ENCODE measurements at places on chromosomes 7 and 10. TPM values are rescaled to one million over a fixed set of nuclear protein-coding genes. Genes with fewer than 3 reads are reported as not detected.

DNA sequence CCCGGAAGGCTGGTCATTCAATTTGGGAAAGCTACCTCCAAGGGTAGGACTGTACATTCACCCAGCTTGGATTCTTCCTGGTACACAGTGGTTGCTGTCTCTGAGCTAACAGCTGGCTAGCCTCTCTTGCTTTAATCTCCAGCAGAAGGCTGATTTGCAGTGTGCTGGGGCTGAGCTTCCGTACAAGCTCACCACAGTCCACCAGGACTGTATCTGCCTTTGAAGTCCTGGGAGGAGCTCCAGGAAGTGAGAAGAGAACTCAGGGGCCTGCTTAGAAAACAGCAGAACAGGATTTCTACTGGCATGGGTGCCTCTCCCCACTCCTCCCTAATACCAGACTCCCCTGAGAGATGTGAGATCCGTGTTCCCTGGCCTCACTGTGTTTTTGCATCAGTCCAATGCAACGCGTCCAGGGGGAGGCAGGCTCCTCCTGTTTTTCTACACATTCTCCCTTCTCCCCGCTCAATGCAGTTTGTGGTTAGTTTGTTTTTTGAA, 6.6 kb downstream of the AFAP1L2 start:
- no peak for DNase-seq

DNA sequence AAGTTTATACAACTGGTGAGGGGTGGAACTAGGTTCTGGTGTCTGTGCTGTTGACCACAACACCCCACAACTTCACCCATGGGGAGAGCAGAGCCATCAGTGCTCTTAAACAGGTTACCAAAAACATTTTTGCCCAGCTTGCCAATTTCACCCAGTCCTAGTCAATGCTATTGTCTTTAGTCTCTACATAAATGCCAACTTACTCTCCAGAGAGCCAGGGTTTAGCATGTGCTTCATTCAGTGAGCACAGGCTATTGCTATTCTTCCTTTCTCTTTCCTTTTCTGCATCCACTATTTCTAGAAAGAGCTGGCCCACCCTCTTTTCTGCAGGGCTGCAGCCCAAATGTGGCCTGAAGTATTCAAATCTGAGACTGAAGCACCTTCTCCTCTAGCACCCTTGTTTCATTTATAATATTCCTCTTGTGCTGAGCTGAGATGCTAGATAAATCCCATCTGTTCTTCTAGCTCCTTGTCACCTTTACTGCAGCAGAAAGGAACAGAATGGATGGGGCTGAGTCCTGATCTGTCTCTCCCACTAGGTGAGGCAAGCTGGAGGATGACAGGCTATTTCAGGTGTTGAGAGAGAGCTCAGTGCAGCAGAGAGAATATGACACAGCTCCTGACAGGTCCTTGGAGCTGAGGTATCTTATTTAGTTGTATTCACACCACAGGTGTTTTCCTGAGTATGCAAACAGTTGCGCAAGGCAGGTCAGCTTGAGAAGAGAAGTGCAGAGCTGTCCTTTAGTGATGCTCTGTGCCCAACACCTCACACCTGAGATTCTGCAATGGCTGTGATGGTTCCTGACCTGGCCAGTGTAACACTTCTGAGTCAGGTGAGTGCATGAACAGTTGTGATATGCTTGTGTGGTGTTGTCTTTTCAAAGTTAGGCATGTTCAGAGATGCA, 819.2 kb downstream of the CCSER2 start:
- no peak for DNase-seq

DNA sequence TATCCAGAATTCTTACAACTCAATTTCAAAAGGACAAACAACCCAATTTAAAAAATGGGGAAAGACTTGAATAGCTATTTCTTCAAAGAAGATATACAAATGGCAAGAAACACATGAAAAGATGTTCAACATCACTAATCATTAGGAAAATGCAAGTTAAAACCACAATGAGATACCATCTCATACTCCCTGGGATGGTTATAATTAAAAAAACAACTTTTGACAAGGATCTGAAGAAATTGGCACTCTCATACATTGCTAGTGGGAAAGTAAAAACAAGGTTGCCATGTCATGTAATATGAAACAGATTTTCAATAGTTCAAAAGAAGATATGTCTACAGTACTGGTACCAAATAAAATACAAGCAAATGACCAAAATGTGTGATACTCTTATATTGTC, 9.0 kb downstream of the OAT start:
- DNase-seq: no peak

DNA sequence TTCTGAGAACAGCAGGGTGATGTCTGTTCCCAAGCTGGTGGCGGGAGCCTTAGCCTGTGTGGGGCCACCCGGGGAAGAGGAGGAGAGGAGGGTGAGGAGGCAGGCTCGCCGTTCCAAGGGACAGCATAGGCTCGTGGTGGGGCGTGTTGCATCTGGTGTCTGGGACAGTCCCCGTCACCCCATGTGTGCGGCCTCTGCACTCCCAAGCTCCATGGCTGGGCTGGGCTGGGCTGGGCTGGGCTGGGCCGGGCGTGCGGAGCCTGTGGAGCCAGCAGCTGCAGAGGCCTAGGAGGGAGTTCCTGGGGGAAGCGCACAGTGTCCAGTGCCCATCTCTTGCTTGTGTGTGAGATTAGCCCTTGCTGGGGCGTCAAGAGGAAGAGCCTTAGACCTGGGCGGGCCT, 20.9 kb upstream of the TTYH3 start:
- DNase-seq: no peak

DNA sequence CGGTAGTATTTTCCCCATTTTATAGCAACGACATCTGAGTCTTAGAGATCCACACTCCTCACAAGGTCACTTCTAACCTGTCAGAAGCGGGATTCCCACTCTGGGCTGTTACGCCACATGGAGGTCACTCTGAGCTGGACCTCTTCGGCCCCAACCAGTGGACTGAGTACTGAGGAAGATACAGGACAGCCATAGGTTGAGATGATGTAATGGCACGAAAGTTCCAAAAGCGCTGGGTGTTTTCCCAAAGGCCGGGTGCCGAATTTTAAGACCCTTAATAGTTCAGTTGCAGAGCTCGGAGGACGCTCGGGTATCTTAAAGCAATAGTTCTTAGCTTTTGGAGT, 699 bp downstream of the GHITM start:
- no peak for DNase-seq

DNA sequence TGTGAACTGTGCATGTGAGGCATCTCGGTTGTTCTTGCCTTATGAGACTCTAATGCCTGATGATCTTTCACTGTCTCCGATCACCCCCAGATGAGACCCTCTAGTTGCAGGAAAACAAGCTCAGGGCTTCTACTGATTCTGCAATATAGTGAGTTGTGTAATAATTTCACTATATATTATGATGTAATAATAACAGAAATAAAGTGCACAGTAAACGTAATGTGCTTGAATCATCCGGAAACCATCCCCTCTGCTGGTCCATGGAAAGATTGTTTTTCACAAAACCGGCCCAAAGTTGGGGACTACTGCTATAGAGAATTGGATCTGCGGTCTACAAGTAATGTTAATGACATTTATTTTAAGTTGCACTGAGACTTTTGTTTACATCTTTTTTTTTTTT, 126.7 kb downstream of the TPST1 start:
- no peak for DNase-seq

DNA sequence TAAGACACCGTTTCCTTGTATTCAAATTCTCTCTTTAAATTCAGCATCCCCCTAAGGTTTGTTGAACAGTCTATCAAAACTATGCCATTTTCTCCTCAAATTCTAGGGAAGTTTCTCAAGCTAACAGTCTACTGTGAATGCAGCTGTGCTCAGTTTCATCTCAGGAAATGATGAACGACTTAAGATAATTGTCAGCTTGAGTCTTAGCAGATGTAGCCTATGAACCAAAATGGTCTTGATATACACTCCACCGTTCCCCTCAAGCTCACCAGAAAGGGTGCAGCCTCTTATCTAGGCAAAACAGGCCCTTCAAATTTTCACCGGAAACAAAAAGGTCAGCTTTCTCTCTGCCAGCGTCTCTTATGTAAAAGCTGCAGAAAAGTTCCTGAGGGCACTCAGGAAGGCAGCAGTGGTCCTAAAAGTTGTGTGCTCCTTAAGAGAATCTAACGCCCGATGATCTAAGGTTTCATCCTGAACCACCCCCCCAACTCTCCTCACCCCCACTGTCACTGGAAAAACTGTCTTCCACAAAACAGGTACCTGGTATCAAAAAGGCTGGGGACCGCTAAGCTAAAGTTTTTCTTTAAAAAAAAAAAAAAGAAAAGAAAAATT, 2.1 kb downstream of the DNAJC9 start:
- DNase-seq: no peak

GRCh38 chr10:101772017-101772894, 3.7 kb downstream of the FGF8 start:
- no peak for DNase-seq

DNA sequence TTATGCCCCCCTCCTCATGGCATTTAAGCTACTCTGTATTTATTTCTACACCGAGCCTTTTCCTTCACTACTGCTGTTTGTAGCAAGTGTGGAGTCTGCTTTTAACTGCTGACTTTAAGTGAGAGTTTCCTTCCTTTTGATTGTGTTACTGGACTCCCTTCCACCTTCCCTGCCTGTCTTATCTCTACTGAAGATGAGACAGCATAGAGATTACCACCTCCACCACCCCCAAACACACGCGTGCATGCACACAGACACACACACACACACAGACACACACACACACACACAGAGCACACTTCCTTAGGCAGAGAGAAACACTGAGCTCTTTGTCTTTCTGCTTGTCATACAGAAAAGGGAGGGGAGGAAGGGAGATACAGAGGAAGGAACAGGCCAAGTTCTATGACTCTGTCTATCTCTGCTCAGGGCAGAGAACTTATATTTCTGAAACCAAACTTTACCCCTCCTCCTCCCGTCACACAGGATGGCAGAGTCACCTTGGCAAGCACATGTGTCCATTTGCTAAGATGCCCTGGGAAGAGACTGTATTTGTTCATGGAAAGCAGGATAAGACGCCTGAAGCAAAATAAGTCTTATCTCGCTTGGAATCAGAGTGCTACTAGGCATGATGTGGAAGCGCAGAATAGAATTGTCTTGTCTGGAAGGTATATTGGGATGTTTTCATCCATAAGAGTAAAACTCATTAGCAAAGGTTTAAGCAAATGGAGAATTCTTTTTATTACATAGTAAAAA, 81.8 kb upstream of the CAV2 start:
- no peak for DNase-seq

DNA sequence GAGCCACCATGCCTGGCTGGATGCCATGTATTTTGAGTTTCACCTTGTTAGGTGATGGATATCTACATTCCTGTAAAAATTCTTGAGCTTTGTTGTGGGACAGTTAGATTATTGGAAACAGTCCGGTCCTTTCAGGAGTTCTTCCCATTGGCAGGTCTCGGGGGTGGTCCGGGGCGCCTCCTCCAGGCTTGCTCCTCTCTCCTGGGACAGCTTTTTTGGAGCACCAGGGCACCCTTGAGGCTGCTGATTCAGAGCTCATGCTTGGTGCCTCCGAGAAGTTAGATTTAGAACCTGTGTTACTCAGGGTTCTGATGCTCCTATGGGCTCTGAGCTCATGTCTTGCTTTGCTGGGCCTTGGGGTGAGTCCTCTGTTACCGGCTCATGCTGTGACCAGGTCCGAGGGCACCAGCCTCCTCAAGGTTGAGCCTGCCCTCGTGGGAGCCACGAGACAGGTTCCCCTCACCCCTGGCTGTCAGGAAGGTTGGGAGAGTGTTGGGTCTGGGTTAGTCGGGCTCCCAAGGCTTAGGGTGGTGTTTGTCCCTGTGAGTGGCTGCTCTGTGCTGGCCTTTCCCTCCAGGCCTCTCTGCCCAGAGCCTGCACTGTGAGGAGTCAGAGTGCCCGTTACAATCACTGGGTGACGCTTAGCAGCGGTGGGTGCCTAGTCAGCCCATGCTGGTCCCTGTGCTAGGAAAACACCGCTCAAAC, 6.0 kb downstream of the SPRN start:
- no peak for DNase-seq

DNA sequence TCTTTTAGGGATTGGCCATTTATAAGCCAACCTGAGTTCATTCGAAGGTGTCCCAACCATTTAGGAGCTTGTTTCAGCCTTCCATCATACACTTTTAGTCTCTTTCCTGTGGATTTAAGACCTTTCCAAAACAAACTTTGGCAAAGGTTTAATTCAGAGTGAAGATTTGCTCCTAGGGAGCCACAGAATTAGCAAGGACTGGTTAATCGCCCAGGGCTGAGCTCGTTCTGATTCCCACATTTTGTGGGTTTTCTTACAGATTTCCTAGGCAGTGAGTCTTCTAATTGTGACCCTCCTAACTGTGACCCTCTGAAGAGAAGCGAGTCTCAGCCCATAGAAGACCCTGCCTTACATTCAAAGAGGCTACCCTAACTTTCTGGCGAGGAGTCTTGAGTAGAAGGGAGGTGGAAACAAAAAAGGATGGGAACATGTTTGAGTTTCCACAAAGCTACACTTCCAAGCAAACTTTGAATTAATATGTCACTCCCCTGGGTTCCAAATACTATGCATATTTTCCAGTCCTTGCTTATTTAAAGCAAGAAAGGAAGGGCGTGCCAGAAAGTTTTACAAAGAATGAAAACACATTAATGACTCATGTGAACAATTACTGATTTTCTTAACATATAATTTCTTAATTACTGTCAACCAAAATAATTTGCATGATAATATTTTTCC, 118.3 kb downstream of the ARID5B start:
- no peak for DNase-seq

DNA sequence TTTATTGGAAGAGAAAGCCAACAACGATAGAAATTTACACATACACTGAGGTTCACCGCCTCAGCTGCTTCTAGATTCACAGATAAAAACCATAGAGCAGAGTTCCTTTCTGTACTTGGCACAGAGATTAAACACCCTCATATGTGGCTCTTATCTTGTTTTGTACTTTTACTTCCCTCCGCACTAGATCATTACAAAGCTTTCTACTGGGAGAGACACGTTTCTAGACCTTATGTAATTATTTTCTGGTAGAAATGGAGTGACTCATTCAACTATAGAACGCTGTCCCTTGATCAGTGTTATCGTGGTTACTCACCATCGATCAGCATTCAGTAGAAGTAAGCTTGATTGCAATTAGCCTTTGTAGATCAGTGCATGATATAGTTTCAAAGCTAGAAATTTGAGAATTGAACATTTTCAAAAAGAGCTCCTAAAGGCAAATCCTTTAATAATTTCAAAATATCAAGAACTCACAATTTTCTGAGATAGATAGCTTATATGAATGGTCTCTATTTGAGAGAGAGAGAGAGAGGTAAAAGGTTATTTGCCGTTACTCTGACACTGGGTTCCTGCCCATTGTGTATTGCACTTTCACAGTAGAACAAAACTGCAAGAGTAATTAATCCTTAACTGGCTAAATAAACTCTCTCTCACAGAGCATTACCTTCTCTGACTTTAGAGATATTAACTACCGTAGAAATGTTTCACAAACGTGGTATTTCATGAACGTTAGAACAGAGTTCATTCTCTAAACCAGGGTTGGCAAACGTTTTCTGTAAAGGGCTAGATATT, 26.1 kb upstream of the DNAJC1 start:
- no peak for DNase-seq

- DNase-seq: no peak
Observed at GRCh38 chr10:50567384-50567783, 56.4 kb downstream of the SGMS1 start.

The UTF1 gene
- not detected for total RNA-seq

The GCK gene
- not detected for total RNA-seq

The CASTOR2 gene
- 2.6 TPM for total RNA-seq

The HKDC1 gene
- 10.9 TPM for total RNA-seq

The PNPLA8 gene
- total RNA-seq: 14.1 TPM
